ENCODE measurements at places on chromosomes 12 and 14.

DNA sequence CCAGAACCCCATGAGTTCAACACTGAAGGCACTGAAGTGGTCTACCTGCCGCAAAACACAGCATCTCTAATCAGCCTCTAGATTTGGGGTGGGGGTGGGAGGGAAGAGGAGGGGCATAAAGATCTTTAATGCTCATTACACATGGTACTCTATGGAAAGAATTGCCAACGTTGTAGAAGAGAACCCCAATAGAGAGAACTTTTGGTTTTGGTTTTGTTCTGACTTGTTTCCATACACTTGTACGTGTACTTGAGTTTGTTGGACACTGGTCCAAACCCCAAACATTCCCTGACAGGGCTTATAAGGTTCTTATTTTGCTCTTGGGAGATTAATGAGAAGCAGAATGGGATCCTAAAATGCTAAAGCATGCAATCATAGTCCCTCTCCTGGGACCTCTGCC lies 31.0 kb downstream of the GNPTAB start:
- DNase-seq = no peak

GRCh38 chr14:32434180-32434579 lies 105.1 kb downstream of the AKAP6 start:
- DNase-seq = no peak

GRCh38 chr12:49428793-49429192 lies 61.5 kb downstream of the SPATS2 start:
- DNase-seq = no peak

GRCh38 chr12:103588680-103589079 lies 1.6 kb downstream of the STAB2 start:
- DNase-seq = no peak

- DNase-seq = no peak
Measured at GRCh38 chr14:90607141-90607540, 209.1 kb downstream of the TTC7B start.

DNA sequence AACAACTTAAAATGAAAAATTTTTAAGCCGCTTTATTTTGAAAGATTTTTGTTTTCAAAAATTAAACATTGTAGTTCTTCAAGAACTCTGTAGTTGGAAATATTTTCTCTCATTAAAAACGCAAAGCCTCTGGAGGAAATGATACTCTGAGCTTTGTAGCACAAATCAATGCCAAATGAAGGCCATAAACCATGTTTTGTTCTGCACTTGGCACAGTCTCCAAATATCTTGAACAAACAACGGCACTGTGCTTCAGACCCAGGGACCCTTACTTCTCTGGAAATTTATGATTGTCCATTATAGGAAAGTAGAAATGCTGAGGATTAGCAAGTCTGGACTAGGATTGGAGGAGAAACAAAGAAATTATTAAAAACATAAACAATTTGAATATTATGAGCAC lies 160.8 kb upstream of the BMP4 start:
- DNase-seq = no peak

DNA sequence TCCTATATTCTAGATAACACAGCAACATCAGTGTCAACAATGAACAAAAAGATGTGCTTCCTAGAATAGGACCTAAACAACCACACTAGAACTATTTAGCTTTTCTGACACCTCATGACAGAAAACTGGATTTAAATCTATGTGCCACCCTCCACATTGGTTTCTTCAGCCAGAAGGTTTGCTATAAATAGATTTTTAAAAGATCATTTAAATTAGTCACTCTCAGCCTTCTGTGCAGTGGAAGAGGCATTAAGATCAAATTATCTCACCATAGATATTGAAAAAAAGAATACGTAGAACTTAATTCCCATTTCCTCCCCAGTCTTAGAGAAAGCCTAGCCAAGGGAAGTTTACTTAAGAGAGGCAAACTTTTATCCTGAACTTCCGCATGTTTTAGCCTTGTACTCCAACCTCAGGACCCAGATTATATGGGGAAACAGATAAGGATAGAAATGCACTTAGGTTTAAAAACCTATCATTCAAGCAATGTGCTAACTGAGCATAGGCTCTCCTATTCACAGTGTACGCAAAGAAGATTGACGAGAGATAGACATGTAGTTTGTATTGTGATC lies 59.6 kb downstream of the NELL2 start:
- DNase-seq = no peak

- no peak for DNase-seq
Measured at GRCh38 chr14:81388336-81388735, 11.8 kb downstream of the STON2 start.

GRCh38 chr12:17062267-17063036 lies 456.5 kb upstream of the LMO3 start:
- DNase-seq = no peak

All from thoracic aorta (tissue), 2 donors.